ENCODE measurements at places on chromosomes 13 and 19.

- DNase-seq: no peak
Measured at GRCh38 chr13:32426990-32427851, 709 bp downstream of the N4BP2L1 start.

DNA sequence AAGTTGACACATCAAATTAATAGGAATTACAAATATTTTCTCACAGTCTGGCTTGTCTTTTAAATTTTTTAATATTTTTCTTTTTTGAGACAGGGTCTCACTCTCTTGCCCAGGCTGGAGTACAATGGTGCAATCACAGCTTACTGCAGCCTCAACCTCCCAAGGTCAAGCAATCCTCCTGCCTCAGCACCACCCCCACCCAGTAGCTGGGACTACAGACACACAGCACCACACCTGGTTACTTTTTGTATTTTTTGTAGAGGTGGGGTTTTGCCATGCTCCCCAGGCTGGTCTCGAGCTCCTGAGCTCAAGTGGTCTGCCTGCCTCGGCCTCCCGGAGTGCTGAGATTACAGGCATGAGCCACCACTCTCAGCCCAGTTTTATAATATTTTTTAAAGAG is 72.0 kb downstream of the SPATA13 start:
- DNase-seq: no peak

GRCh38 chr19:49687566-49688316 is 1.7 kb upstream of the ADM5 start:
- no peak for DNase-seq

DNA sequence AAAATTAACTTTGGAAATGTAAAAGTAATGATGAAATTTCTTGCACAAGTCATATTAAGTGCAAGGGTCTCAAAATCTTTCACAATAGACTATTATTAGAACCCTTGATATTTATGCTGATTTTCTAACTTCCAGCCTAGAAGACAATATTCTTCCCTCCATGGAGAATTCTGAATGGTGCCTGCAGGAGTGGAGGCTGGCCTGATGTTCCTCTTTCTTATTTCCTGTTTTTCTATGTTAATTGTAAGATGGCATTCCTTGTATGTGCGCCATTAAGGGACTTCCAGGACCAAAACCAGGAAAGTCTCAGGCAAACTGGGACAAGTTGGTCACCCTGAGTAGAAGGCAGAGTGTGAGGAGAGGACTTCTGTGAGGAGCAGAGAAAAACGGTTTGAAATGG is 294.9 kb downstream of the DLEU7 start:
- no peak for DNase-seq

- DNase-seq: no peak
Measured at GRCh38 chr13:58994777-58995176, 1169.0 kb downstream of the DIAPH3 start.

DNA sequence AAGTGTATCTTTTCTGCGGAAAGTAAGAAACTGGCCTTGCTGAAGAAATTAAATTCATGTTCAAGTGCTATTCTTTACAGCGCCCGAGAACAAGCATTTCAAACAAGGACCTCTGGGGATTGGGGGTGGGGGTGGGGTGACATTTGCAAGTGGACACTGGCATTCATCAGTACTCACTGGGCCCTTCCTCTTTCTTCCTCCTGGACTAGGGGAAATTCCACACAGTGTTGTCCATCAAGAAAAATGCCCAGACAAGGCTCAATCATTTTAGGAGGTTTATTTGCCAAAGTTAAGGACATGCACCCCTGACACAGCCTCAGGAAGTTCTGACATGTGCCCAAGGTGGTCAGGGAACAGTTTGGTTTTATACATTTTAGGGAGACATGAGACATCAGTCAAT is 22.9 kb upstream of the OR10H1 start:
- DNase-seq: no peak

DNA sequence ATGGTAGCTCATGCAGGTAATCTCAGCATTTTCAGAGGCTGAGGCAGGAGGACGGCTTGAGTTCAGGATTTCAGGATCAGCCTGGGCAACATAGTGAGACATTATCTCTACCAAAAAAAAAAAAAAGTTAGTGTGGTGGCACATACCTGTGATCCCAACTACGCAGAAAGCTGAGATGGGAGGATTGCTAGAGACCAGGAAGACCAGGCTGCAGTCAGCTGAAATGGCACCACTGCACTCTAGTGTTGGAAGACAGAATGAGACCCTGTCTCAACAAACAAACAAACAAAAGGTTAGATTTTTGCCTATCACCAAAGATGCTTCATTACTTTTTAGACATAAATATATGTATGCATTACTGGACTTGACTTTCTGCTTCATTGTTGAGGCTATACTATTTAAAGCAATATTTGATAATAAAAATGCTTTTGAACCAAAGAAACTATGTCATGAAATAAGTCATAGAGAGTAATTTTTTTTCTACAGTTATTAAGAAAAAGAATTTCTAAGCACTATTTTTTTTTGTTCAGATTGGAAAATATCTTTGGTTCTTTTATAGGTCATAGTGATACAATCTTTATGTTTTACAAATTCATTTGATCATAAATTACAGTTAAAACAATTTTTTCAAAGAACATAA is 1180.1 kb upstream of the ATXN8OS start:
- no peak for DNase-seq

GRCh38 chr13:113013878-113014751 is 45.1 kb downstream of the MCF2L start:
- no peak for DNase-seq

DNA sequence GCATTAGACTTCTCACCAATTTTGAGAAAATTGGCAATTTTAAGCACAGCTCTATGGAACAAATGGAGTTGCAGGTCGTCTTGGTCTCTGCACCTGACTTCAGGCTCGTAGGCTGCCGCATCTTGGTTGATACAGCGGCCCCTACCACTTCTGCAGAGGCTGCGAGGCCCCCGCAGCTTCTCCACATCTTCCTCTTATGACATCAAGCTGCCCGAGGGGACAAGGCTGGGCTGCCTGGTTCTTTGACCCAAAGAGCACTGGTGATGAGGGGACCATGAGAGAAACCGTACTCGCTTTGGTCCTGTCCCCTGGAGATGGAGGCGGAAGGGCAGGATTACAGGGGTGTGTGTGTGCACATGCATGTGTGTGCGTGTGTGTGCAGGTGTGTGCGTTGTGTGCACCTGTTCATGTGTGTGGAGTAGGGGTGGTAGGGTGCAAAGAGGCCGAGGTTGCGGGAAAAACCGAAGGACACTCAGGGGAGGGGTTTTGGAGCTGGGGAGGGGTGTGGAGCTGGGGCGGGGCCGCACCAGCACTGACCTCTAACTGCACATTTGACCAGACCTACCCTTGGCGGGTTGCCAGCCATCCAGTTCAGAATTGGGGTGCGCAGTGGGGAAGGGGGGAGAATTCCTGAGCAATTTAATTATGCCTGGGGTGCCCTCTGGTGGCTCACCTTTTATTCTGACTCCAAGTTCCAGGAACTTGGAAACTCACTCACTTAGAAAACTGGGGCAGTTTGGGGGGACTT is 65.1 kb upstream of the ARHGEF7 start:
- DNase-seq: peak; percentile 36

DNA sequence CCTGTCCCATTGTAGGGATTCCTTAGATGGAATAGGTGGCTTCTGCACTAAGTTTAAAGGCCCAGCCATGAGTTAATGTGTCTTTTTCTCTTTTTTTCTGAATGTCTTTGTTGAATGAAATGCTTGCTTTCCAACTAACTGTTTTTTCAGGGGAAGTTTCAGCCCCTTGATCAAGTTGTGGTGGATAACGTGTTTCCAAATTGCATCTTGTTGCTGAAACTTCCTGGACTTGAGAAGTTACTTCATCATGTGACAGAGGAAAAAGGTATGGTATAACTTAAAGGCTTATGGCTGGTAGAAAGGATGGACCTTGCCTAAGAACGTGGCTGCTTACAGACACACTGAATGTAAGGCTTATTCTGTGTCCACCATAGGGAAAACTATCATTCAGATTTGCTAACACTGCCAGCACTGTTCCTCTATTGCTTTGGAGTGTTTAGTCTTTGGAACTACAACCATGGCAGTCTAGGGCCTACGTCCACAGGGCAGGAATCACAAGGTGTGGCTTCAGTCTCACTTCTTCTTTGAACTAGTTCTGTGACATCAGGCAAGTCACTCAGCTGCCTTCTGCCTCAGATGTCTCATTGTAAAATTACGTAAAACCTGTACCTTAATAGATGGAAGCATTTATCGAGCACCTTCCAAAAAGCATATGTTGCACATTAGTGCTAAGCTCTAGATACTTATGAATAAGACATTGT is 25.3 kb downstream of the RNASEH2B start:
- no peak for DNase-seq

GRCh38 chr13:103282571-103283450 is 216.6 kb upstream of the SLC10A2 start:
- DNase-seq: peak; percentile 3

DNA sequence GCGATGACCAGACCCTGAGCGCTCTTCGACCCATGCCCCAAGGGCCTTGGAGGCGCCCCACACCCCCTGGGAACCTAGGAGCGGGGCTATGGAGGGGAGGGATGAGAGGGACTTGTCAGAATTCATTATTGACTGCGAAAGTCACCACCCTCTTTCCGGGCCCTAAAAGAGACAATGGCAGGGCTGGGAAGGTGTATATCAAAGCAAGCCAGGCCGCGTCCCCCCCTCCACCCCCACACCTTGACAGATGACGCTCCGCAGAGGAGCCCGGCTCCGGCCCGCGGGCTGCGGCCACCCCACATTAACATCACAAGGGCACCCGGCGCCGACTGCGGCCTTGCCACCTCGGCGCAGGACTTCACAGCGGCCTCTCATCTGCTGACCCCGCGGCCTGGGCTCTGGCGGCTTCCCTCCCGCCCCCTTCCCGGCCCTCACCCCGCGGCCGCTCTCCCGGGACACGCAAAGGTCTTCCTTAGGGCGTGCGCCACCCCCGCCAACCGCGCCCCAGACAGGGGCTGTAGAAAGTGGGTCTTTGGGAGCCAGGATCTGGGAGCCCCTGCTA is 2.4 kb downstream of the CDX2 start:
- no peak for DNase-seq

- no peak for DNase-seq
Measured at GRCh38 chr13:84399320-84400085, 517.2 kb upstream of the SLITRK1 start.

DNA sequence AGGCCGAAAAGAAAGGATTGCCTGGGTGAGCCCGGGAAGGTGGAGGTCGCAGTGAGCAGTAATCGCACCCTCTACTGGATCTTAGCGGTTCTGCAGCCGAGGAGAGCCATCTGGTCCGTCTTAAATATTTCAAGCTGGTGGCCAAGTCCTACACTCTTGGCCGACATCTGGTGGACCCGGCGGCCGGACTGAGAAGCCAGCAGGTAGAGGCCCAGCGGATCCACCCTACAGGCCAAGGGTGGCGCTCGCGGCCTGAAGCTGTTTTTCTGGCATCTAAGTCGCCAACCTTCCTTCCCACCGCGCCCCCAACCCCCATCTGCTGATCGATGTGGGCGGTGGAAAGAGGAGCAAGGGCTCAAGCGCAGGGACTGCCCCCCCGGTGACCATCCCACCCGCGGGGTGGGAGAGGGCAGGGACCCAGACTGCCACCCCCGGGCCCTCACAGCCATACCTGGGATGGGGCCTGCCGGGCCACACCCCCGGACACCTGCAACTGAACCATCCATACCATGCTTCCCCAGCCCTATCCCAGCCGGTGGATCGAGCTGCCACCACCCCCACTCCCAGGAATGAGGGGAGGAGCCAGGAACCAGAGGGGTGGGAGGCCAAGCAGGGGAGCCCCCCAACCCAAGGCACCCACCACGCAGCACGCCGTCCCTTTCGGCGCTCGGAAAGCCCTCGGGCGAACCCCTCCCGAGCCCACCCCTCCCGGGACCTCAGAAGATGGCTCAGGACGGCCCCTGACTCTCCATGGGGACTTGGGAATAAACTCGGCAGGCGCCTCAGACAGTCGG is 46.3 kb upstream of the ZNF730 start:
- DNase-seq: peak; percentile 21

DNA sequence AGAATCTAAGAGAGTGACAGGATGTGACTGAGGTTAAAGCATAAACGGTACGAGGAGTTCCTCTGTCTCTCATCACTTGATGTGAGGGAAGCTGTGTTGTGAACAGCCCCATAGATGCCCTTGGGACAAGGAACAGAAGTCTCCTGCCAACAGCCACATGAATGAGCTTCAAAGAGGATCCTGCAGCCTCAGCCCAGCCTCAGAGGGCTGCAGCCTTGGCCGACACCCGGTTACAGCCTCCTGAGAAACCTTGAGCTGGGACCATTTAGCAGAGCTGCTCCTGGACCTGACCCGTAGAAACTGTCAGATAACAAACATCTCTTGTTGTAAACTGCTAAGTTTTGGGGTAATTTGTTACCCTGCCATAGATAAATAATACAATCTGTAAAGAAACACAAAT is 54.2 kb downstream of the CCNE1 start:
- DNase-seq: no peak

GRCh38 chr19:46935066-46935663 is 74.4 kb downstream of the ARHGAP35 start:
- no peak for DNase-seq

DNA sequence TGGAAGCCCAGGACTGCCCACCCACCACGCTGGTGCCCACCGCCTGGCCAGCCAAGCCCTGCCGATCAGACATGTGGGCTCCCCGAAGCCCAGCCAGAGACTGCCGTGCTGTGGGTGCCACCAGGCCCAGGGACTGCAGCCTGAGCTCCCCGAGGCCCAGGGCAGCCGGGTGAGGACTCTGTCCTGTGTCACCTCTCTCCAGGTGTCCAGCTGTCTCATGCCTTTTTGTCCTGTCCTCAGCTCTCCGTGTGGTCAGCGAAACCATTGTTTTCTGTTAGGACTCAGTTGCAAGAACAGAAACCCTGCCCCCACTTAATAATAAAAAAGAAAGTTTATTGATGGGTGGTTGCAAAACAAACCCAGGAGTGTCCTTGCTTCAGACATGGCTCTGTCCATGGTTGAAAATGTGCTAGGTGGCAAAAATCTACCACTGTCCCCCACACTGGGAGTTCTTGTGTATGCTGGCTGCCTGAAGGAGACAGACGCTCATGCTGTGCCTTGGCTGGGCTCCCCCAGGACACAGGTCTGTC is 9.9 kb downstream of the PLEKHF1 start:
- no peak for DNase-seq

- no peak for DNase-seq
Measured at GRCh38 chr13:96734499-96734898, 259.8 kb downstream of the OXGR1 start.

GRCh38 chr13:110062077-110062776 is 244.7 kb downstream of the COL4A1 start:
- peak; percentile 16 for DNase-seq

GRCh38 chr19:16778796-16779411 is 50.3 kb upstream of the SIN3B start:
- peak; percentile 84 for DNase-seq

GRCh38 chr13:66117563-66117962 is 1112.6 kb downstream of the PCDH9 start:
- DNase-seq: no peak

- no peak for DNase-seq
Measured at GRCh38 chr19:48676887-48677286, 4.1 kb upstream of the NTN5 start.

DNA sequence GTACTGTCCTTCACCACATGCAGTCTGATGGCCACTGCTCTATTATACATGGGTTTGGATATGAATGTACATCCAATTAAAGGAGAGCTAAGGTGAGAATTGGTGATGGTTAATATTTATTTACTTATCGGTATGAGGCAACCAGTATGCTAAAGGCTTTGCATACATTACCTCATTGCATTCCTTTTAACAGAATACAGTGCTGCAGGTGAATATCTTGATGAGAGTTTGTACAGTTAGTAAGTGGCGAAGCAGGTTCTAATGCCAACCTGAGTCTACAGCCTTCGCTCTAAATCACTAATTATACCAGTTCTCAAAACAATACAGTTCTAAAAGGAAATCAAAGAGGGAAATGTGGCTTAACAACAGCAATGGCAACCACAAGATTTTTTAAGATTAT is 284.1 kb downstream of the ITGBL1 start:
- DNase-seq: no peak

- DNase-seq: no peak
Measured at GRCh38 chr19:42126574-42126973, 5.7 kb downstream of the POU2F2 start.
